ENCODE measurements at places on chromosomes 3 and 15.

- DNase-seq = no peak
These were observed 280.7 kb downstream of the NFKBIZ start for GRCh38 chr3:102129760-102130608.

- no peak for DNase-seq
These were observed 28.5 kb downstream of the RTF1 start for GRCh38 chr15:41445399-41445798.

- no peak for DNase-seq
These were observed 192.3 kb upstream of the NSMCE3 start for GRCh38 chr15:29461877-29462276.

DNA sequence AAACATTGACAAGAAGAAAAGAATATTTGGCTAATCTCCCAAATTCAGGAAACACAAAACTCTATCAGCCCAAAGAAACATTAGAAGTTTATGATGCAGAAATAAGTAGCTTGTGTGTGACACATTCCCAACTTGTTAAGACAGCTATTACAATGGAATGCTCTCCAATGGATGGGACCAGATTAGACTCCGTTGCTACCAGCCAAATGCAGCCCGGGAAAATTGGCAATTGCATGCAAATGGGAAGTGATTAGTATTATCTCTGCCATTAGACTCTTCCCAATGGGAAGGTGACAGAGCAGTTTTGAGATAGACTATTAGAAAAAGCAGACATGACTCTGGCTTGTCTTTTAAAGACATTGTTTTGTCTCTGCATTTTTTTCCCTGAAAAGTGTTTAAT lies 37.4 kb upstream of the KCNMB2 start:
- DNase-seq = no peak

GRCh38 chr3:62090066-62090465 lies 283.3 kb downstream of the FEZF2 start:
- no peak for DNase-seq

DNA sequence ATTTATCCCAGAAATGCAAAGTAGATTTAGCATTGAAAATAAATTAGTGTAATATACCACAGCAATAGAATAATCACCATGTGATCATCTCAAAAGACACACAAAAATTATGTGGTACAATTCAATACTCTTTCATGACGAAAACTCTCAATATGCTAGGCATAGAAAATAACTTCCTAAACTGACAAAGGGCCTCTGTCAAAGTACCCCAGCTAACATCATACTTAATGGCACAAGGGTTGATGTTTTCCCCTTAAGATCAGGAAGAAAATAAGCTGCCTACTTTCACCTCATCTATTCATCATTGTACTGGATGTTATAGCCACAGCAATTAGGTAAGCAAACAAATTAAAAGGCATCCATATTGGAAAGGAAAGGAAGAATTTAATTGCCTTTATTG lies 22.7 kb upstream of the NIPA2 start:
- no peak for DNase-seq

DNA sequence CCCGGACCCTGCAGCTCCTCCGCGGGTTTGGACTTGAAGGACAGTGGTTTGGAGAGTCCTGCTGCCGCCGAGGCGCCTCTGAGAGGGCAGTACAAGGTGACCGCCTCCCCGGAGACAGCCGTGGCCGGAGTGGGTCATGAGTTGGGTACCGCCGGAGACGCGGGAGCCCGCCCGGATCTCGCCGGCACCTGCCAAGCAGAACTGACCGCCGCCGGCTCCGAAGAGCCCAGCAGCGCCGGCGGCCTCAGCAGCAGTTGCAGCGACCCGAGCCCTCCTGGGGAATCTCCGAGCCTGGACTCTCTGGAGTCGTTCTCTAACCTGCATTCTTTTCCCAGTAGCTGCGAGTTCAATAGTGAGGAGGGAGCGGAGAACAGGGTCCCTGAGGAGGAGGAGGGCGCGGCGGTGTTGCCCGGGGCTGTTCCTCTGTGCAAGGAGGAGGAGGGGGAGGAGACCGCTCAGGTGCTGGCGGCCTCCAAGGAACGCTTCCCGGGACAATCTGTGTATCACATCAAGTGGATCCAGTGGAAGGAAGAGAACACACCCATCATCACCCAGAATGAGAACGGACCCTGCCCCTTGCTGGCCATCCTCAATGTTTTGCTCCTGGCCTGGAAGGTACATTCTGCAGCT lies 634 bp downstream of the MINDY2 start:
- no peak for DNase-seq

DNA sequence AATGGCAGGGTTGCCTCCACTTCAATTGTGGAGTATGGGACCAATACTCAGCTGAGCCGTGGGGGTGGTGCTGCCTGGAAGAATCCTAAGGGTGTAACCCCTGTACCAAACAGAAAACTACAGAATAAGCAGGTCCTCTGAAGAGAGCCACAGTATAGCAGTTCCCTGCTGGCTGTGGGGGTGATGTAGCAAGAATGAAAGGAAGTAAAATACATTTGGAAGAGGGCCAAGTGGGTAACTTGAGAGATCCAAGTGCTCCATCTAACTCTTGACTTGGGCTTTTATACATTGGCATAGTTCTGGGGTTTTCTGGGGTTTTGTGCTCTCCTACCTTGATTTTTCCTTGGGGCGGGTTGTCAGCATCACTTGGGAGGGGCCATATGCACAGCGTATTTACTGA lies 341.4 kb downstream of the OTOL1 start:
- no peak for DNase-seq

DNA sequence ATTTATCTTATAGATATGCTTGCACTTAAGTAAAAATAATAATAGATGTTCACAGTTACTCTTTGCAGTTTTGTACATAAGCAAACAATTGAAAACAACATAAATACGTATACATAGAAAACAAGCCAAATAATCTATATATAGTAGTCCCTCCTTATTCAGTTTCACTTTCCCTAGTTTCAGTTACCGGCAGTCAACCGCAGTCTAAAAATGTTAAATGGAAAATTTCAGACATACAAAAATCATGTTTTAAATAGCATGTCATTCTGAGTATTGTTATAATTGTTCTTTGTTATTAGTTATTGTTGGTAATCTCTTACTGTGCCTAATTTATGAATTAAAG lies 262.0 kb downstream of the CGGBP1 start:
- DNase-seq = no peak

- DNase-seq = peak; percentile 24
These were observed 142.0 kb upstream of the TOPAZ1 start for GRCh38 chr3:44099566-44100297.

GRCh38 chr3:54871867-54872266 lies 56.0 kb downstream of the LRTM1 start:
- no peak for DNase-seq

- no peak for DNase-seq
These were observed 26.9 kb upstream of the EHHADH start for GRCh38 chr3:185280572-185281365.

DNA sequence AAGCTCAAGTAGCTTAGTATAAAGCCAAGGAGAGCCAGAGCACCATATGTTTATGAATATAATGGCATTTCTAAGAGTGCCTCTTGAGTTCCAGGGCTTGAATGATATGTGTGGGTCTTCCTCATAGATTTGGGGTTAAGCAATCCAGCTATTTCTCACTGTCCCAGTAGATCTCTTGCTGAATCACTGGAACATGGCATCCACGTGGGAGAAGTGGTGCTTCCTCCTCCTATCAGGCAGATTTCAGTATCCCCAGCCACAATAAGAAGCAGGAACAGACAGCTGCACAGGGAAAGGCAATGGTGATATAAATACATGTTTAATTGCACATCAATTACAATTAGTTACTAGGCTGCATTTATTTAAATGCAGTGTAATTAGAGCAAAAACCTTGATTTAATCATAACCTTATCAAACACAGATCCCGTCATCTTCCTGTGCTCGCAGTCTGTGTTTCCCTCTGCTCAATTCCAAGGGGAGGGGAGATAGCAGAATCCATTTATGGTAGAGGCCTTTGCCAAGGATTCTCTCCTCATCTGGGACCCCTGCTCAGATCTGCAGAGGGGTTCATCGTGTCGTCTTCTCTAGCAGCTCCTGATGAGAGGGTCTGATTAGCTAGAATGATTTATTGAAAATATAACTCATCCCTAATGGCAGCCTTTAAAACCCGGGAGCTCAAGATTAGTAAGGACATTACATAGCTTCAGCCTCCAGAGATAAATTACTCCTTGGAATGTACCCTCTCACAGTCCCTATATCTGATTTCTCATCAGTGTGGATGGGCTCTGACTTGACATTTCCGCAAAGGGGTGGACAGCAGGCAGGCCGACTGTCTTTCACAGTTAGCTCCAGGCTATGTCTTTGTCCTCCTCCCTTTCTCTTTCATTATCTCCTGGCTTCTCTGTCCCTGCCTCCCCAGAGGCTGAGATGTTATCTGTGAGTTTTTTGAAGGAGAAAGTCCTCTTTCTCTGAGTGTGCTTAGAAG lies 775.9 kb downstream of the AGBL1 start:
- DNase-seq = no peak

GRCh38 chr3:23761440-23761896 lies 44.3 kb upstream of the UBE2E1 start:
- DNase-seq = no peak

DNA sequence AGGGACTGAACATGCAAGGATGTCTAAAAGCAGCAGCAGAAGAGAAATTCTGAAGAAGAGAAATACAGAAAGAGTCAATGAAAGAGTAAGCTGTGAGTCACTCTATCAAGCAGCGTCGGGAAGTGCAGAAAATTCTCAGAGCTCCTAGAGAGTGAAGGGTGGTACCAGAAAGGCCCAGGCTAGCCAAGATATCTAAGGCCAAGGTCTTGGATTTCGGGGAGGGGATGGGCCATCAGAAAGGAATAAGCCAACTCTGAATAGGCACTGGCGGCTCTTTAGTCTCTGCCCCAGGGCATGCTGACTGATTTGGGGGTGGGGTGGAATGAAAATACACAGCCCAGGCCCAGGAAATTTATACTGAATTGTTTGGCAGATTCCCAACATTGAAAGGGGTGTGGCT lies 70.8 kb downstream of the GPR156 start:
- DNase-seq = no peak

GRCh38 chr15:56325186-56325585 lies 40.0 kb upstream of the TEX9 start:
- DNase-seq = no peak

DNA sequence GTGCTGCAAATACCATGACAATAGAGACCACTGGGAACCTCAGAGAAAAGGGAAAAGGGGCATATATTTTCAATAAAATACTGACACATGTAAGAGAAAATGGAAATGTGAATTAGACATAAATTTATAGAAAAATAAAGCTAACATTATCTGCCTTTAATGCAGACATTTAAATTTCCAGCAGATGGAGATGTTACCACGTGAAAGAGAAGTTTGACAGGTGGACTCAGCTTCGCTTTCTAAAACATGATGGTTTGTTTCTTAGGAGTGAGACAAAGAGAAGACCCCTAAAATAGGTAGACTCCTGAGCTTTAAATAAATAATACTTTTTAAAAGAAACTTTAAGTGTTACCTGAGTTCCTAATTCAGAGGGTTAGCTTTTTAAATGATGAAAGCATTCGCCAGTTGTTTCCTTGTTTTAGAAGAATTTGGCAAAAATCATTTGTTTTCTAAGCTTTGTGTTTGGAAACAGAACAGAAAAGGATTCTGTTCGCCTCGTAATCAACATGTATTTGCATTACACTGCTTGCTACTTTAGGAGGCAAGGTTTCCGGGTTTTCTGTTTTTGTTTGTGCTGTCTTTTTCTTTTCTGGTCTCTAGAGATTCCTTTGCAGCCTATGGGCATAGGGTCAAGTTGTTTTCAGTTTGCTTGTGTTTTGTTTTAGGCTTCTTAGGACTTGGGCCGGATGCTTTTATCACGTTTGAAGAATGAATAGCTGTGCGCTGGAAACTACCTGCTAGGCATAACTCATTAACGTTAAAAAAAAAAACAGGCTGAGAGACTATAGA lies 271.4 kb downstream of the THSD4 start:
- DNase-seq = no peak

GRCh38 chr3:43997316-43997715 lies 244.4 kb upstream of the TOPAZ1 start:
- no peak for DNase-seq

DNA sequence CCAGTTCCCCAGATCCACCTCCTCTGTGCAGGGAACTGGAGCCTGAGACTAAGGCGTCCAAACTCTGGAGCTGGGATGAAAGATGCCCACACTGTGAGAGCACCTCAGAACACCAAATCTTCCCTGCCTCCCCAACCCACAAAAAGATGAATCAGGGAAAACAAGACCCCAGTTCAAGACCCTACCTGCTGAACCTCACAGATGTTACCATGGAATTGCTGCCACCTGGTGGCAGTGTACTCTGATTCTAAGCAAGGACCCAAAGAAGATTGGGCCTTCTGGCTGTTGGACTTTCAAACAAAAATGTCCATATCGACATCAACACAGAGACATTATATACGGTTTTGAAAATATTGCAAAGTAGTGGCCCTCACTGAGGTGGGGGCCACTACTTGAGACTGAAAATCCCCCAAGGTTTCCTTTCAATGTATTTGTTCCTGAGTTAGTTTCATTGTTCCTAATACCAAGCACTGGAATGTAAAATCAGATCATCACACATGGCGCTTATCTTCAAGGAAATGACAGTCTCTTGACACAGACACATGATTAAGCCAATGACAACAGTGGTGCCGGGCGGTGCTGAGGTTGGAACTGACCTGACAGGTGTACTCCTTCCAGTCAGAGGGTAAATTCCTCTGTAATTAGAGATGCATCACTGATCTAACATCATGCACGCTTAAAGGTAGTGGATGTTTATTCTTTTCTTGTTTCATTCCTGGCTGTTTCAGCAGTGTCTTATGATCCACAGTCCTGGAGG lies 67.6 kb downstream of the SLC6A11 start:
- no peak for DNase-seq

GRCh38 chr3:197896421-197896820 lies 53.6 kb upstream of the RPL35A start:
- no peak for DNase-seq

DNA sequence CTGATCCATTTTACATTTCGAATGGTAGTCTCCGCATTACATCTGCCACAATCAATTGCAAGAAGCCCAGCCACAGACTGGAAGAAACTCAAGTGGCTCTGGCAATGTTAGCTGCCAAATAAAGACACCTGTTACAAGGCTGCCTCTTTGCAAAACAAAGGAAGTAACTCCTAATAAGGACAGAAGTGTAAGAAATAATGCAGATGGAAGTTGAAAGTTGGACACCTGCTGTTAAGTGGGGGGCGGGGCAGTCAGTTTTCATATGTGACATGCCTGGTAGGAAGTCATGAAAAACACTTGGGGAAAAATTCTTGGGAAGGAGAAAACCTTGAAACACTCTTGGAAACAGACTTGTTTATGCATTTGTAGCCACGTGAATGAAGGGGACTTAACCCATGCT lies 54.1 kb upstream of the ATP2C1 start:
- DNase-seq = no peak

- DNase-seq = no peak
These were observed 35.0 kb upstream of the PLCL2 start for GRCh38 chr3:16849795-16850194.

- DNase-seq = peak; percentile 82
These were observed 58.5 kb downstream of the CMSS1 start for GRCh38 chr3:99875929-99876841.

GRCh38 chr3:124680521-124680920 lies 49.7 kb upstream of the UMPS start:
- DNase-seq = no peak

DNA sequence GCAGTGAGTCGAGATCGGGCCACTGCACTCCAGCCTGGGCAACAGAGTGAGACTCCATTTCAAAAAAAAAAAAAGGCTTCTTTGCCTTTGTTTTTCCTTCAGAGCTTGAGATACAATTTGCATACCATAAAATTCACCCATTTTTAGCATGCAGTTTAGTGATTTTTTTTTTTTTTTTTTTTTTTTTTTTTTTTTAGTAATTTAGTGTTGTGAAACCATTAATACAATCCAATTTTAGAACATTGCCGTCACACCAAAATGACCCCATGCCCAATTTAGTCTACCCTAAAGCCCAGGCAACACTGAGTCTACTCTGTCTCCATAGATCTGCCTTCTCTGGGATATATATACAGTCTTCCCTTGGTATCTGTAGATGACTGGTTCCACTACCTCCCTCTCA lies 61.1 kb downstream of the USP50 start:
- no peak for DNase-seq
